ENCODE measurements at places on chromosomes 7 and 10.

GRCh38 chr10:59176241-59177030, at the start of gene PHYHIPL:
TSS of gene PHYHIPL (plus strand) at chr10:59176643. CDS start at chr10:59176854, 211 bp downstream.
- DNase-seq, result no peak

GRCh38 chr10:51896849-51897248, 197.5 kb upstream of the CSTF2T start:
- DNase-seq, result no peak

DNA sequence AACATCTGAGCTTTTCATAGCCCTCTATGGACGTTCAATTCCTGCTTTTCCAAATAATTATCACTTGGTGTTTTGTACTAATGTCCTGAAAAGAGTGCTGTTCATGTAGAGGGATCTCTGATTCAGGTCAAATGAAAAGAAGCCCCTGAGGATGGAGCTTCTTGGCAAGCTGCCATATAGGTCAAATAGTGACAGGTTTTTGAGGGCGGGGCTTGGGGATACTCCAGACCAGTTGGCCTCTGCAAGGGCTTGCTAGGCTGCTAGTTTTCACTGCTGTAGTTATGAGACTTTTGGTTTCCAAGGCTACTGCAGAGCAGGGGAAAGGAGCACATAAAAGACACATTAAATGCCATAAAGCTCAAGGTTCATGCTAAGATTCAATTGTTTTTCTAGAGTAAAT, 257.2 kb upstream of the CACNA2D1 start:
- DNase-seq, result no peak

- DNase-seq, result no peak
These were observed 7.0 kb downstream of the CUX1 start for GRCh38 chr7:101824440-101824839.

- no peak for DNase-seq
These were observed 113.0 kb downstream of the ADCY1 start for GRCh38 chr7:45687185-45687560.

GRCh38 chr10:60031664-60032063, 125.3 kb upstream of the CCDC6 start:
- peak; percentile 11 for DNase-seq

GRCh38 chr10:97466755-97467154, 20.8 kb downstream of the ZDHHC16 start:
- DNase-seq, result peak; percentile 83

GRCh38 chr10:97222326-97222961, 36.7 kb upstream of the SLIT1 start:
- no peak for DNase-seq

GRCh38 chr7:30032310-30033125, 4.3 kb downstream of the PLEKHA8 start:
- DNase-seq, result no peak

DNA sequence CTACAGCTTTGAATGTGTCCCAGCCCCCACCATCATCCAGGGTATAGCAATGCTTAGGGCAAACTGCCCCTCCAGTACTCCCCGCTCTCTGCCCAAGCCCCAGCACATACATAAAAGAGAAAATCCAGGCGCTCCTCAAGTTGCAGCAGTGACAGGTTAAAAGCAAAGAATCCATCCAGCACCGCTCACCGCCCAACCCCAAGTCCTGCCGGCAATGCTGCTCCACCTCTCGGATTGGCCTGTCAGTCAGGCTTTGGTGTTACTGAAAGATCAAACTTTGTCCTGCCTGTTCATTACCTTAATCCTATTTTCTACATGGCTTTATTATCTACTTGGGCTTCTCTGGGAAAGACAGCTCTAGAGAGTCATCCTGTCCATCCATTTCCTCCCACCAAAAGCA, 31.9 kb downstream of the DPCD start:
- DNase-seq, result no peak

DNA sequence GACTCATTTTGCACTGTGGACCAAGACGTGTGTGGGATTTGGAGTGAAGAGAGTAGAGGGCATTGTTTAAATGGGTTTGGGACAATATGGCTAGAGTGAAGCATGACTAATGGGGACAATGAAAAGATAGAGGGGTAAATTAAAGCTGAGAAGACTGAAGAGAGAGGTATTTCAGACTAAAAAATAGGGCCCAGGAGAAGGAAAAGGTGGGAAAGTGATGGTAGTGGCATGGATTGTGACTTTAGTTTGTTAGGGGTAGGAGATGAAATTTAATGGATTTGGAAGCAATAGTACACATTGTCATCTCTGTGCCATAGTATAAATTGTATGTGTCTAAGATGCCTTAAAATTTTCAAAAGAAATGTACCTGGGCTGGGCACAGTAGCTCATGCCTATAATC, 18.2 kb downstream of the CDK1 start:
- no peak for DNase-seq

GRCh38 chr10:35392482-35393228, 56.3 kb downstream of the CCNY start:
- no peak for DNase-seq

DNA sequence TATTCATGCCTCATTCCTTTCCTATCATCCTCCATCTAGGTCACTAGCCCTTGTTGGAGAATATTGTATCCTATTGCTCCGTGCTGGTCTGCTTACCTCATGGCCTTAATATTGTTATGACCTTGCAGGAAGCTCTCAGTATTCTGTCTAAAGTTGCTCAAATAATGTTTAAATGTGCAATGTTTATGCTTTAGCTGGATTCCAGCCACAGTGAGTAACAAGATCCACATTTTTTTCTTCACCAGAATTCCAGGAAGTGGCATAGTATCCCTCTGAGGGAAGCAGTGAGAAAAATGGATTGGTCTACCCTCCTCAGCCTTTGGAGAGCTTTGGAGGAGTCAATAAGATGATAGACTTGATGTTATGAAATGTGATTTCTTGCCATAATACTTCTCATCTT, 402.6 kb downstream of the NRG3 start:
- peak; percentile 25 for DNase-seq

- no peak for DNase-seq
These were observed 42.4 kb downstream of the IL2RA start for GRCh38 chr10:6019796-6020195.

DNA sequence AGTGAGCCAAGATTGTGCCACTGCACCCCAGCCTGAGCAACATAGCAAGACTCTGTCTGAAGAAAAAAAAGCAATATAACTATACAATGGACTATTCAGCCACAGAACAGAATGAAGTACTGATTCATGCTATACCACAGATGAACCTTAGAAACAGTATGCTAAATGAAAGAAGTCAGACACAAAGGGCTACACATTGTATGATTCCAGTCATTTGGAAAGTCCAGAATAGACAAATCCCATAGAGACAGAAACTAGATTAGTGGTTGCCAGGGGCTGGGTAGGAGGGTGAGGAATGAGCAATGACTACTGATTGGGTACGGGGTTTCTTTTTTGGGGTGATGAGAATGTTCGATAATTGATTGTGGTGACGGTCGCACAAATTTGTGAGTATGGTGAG, 9.6 kb upstream of the CFAP70 start:
- DNase-seq, result no peak

GRCh38 chr10:122148876-122149560, 122.1 kb upstream of the BTBD16 start:
- no peak for DNase-seq

DNA sequence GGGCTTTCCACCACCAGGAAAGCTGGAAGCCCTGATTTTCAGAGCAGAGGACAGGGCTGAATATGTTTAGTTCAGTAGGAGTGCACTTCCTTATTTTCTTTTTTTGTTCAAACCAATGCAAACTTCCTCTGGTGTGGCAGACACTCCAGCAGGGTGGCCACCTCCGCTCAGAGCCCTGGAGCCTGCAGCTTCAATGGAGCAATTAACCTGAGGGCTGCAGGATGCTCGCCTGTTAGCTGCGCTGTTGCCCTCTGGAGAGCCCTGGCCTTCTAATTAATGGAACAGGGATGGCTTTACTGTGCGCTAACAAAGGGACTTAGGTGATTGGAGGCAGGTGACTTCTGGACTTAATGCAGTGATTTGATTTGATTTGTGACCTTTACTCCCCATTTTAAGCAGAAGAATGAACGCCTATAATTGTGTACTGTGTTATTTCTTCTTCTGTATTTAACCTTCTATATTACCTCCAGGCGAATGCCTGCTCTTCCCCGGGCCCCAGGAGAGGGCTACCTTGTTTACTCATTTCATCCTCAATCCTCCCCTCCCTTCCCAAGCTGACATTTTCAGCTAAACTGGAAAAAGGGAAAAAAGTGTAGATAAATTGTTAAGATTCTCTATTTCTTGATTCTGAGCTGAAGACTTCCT, 123.0 kb upstream of the CTBP2 start:
- no peak for DNase-seq

- DNase-seq, result no peak
These were observed 667.9 kb downstream of the AUTS2 start for GRCh38 chr7:70266186-70266585.

GRCh38 chr7:148915211-148915610, 31.1 kb upstream of the EZH2 start:
- no peak for DNase-seq

- peak; percentile 94 for DNase-seq
These were observed at the start of gene SYCE1 for GRCh38 chr10:133565441-133566294. TSS of gene SYCE1 (minus strand) at chr10:133565583. CDS start at chr10:133565529, 54 bp downstream.

GRCh38 chr10:28432210-28432676, 100.7 kb upstream of the WAC start:
- DNase-seq, result peak; percentile 45

GRCh38 chr10:70132098-70133029, at the start of gene AIFM2:
TSS of gene AIFM2 (minus strand) at chr10:70132825. CDS start at chr10:70124084, 8,741 bp downstream.
- DNase-seq, result peak; percentile 50

GRCh38 chr7:86768394-86768793, 124.7 kb downstream of the GRM3 start:
- no peak for DNase-seq

DNA sequence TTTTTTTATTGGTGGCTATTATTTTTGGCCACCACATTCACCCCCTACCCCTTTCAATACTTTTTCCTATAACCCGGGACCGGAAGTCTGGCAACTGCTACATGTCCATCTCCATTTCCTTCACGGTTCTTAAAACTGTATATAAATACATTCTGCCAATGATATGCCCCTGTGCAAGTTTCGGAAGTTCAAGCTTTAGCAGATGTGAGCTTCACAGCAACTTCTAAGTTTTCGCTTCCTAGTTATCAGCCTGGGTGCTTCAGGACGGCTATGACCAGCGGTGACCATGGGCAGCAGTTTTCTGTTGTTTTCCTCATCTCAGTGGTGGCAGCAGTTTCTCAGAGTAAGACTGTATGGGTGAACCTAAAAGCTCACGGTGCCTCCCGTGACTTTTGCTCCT, 153.5 kb upstream of the NFE2L3 start:
- DNase-seq, result no peak

GRCh38 chr10:70096705-70097420, 35.8 kb downstream of the AIFM2 start:
- no peak for DNase-seq

DNA sequence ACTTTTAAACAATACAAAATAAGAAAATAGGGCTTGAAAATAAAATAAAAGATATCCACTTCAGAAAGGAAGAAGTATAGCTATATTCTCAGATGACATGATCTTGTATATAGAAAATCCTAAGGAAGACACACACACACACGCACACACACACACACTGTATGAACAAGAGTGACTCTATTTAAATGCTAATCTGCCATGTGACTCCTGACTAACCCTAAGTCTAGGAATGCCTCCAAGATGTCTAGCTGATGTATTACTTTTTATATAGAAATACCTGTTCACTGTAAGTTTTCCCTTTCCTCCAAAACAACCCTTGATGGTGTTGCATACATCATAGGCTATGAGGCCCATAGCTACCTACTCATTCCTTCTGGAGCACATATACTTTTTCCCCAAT, 173.1 kb upstream of the LRRTM3 start:
- peak; percentile 7 for DNase-seq

DNA sequence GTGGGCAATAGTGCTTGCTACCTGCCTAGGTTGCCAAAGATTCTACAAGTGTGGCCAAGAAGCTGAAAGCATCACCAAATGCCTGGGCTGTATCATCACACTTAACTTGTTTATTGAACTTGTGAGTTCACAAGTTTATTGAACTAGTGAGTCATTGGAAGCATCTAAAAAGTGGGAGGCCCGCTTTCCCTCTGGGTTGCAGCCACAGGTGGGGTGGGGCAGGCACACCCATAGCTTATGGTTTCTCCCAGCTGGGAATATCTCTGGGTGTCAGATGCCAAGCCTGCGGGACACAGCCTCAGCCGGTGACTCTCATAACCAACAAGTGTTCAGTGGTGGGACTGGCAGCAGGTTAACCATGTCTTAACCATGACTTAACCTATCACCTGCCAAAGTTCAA, 145.9 kb upstream of the FAM13C start:
- DNase-seq, result peak; percentile 21

GRCh38 chr7:119886007-119886406, 387.0 kb upstream of the KCND2 start:
- no peak for DNase-seq
